DMS153 (cell line): ENCODE measurements at places on chromosomes 4 and X.

DNA sequence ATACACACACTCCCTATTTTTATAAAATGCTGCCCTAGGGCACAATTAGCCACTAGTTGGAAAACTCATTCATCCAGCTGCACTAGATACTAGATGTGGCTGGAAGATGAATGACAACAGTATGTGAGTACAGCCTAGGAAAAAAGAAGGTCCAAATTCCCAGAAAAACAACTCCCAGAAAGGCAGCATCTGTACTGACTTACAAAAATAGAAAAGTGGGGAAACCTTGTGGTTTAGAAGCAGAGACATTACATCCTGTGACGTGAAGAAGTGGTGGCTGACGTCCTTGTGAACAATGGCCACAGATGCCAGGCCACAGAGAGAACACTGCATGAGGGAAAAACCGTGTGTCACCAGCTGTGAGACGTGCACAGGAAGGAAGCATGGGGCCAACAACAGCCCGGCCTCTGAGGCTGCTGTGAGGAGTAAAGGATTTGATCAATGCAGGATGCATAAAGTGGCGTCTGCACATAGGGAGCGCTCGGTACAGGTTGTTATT is 81.2 kb downstream of the SPRY1 start:
- DNase-seq: no peak

- no peak for DNase-seq
These were observed 3.7 kb downstream of the STATH start for GRCh38 chr4:69999420-69999819.

DNA sequence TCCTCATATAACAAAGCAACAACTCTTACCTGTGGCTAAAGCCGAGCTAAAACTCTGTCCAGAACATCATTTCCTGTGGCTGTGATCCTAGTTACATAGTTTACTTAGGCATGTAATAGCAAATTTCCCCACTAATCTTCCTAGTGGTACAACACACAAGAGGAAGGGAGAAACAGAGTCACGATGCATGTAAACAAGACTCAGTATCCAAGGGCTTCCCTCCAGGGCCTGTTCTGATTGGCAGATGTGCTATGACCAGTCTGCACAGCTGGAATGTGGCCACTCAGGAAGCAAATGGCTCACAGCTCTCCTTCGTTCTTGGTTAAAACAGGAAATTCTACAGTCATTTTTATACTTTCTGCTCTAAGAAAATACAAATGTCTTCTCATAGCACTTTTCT is 49.2 kb upstream of the PRSS48 start:
- no peak for DNase-seq

DNA sequence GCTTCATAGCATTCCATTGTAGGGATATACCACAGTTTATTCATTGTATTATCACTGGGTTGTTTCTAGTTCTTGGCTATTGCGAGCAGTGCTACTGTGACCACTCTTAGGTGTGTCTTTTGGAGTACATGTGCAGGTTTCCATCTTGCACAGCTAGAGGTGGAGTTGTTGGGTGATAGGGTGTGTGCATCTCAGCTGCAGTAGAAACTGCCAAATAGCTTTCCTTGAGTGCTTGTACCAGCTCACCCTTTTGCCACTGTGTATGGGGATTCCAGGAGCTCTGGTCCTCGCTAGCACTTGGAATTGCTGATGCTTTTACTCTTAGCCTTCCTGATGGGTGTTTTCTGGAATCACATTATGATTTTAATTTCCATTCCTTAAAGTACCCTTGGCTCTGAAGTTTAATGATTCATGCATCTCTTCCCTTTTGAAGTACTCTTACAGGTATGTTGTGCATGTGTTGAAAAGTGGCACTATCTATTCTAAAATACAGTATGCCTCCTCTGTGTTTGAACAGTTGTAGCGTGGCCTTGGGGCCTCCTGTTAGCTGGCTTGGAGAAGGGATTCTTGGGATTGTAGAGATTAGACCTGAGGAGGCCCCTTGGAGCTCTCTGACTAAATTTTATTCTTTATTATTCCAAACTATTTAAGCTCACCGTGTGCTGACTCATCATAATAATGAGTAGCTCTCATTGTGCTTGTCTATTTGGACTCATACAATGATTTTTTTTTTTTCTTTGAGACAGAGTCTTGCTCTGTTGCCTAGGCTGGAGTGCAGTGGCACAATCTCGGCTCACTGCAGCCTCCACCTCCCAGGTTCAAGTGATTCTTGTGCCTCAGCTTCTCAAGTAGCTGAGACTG is 38.4 kb downstream of the HTT start:
- DNase-seq: no peak

DNA sequence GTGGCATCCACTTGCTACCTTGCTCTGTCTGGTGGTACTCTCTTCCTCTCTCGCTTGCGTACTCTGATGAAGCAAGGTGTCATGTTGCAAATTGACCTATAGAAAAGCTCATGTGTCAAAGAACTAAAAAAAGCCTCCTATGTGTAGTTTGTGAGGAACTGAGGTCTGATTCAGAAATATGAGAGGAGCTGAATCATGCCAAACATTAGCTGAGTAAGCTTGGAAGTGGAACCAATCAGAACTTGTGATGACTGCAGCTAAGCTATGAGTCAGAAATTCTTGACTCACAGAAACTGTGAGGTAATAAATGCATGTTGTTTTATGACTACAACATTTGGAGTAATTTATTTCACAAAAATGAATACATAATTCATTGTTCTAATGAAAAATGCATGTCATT is 2138.8 kb downstream of the PCDH7 start:
- DNase-seq: no peak
